Kidney glomerular epithelial cell (primary cell): ENCODE measurements at places on chromosomes 3 and 15.

DNA sequence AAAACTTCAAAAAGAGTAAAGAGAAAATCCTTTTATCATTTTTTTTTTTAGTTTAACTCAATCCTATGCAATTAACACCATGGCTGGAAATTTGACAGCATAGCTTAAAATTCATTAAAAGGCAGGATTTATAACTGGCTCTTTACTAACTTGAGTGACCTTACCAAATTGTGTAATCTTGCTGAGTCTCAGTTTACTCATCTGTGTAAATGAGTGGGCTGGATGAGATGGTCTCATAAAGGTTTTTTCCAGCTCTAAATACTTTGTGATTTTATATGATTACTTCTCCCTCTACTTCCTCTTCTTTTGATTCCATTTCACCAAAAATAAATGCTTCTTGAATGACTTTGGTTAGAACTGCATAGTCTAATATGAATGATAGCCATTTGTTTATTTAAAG, 234.9 kb upstream of the SATB1 start:
- no peak for DNase-seq

DNA sequence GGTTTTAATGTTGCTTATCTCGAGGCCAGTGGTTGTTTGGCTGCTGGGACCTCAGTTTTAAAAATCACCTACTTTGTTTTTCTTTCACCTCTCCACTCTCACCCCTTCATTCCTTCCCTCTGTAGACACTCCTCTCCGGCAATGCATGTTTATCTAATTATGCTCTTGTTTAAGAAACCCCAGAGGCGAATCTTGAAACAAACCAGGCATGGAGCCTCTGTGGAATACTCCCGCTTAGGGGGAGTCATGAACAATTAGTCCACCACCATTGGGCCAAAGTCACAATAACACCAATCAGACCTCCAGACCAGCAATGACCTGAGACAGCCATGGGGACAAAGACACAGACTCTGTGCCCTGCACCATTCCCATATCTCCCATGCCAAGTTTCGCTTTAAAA, 53.3 kb downstream of the EFCAB12 start:
- no peak for DNase-seq

DNA sequence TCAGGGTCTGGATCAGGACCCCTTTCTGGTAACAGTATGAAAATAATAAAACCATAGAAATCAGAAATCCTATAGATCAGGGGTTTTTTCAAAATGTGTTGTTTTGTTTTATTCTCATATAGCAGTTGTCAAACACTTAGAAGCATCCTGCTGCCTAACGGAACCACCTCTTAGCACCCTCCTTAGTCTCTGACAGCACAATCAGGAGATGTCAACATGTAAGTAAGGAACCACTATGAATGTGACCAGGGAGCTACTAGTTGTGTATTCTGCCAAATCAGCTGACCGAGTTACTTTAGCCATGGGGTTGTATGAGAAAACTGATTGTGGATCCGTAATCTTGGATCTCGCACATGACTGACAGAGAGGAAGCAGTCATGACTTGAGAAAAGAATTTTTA, 22.2 kb downstream of the CCDC39 start:
- no peak for DNase-seq

DNA sequence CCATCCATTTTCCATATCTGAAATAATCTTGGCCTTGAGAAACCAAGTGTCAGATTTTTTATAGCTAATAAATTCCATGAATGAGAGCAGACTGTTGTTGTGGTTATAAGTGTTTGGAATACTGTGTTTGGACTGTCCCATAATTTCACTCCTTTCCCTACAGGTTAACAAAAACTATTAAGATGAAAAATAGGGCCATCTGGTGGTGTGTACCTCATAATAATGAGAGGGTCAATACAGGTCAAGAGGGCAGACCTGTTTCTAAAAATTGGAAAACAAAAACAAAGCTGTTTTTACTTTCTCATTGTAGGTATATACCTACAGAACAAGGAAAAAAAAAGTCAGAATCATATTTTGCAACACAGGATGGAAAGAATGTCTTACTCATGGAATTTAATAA, 553.8 kb upstream of the SGO1 start:
- no peak for DNase-seq

GRCh38 chr3:196175116-196175625, 36.0 kb downstream of the ZDHHC19 start:
- no peak for DNase-seq
